Thoracic aorta (tissue), 2 donors: ENCODE measurements at places on chromosomes 6 and 20.

GRCh38 chr20:22732751-22733150 is 148.4 kb upstream of the FOXA2 start:
- no peak for DNase-seq

DNA sequence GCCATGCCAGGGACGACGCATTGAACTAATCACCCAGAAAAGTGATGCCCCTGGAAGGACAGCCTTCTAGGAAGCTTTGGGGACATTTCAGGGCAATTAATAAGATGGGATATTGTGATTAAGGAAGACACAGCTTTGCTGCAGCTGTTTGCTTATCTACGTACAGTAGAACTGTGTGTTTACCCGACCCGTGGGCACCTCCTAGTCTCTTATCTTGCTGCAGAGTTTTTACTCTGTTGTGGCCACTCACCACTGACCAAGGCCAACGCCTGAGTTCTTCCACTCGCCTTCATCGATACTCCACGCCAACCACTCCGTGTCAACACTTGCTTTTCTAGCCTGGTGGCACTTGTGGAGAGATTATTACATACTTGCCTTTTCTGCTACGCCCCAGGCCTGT is 105.9 kb upstream of the MLN start:
- no peak for DNase-seq

DNA sequence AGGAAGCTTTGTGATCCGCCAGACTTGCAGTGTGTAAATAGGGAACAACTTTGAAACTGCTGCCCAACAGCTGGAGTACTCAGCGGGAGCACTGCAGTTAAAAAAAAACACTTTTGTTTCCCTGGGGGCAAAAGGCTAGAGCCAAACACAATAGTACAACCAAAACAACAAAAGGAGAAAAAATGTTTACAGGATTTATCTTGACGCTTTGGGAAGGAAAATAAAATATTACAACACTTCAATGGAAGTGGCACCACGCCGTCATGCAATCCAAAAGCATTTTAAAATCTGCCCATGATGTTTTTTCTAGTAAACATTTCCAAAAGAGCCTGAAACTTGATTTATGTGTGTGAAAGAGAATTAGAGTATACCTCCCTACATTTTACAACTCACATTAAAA is 26.0 kb downstream of the PTPRK start:
- no peak for DNase-seq

DNA sequence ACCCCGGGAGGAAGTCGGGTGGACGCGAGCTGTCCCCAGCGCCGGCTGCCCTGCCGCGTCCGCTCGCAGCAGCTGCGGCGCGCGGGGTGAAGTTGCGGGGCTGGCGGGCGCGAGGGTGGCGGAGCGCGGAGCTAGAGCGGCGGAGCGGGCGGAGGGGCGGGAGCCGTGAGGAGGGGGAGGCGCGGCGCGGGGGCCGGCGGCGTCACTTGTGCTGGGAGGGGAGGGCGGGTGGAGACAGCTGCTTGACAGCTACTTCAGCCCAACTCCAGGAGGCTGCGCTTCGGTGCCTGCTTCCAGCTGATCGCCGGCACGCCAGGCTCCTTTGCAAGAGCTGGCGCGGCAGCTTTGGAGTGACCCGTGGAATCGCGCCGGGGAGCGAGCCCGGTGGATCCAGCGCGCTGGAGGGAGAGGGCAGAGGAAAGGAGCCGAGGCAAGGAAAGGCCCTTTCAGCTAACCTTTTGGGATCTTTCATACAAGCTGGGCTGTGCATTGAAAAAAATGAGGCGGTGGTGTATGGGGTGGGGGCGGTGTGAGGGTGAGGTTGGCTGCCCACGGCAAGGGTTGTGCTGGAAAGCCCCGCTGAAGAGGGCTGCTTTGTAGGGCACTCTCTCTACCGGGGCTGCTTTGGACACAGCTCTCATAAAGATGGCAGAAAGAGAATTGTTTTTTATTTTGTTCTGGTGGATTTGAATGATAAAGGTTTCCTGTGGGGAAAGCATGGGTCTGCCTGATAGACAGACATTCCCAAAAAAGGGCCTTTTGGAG is 24.6 kb downstream of the RIPOR2 start:
- no peak for DNase-seq

- DNase-seq = no peak
These were observed 11.0 kb downstream of the GFRA4 start for GRCh38 chr20:3652221-3652620.

DNA sequence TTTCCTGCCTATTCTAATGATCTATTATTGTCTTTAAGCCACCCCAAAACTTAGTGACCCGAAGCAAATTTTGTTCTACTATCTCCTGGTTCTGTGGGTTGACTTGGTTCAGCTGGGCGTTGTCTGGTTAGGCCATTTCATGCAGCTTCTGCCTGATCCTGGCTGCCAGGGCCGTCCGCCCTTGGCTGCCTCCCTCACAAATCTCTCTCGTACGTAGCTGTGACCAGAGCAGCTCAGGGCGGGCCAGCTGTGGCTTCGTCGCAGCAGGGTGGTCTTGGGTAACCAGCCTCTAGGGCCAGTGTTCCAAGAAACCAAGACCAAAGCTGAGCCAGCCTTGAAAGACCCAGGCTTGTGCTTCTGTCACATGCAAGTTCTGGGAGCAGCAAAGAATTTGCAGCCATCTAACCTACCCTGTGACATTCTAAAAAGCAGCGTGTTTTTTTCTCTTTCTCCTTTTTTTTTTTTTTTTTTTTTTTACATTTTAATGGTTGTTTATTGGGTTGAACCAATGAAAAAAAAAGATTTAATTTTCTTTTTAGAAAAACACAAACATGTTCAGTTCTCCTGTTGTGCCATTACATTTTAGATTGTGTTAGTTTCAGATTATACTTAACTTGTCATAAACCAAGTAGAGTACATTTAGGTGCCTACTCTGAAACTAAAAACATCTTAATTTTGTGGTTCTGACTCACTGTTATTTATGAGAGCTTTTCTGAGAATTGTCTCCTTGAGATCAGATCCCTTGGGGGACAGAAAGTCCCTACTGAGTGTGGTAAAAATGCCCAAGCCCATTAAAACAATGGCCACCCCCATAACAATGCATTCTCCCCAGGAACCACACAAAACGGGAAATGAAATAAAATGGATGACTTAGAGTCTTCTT is 83.9 kb downstream of the ZDHHC14 start:
- DNase-seq = no peak

- DNase-seq = no peak
These were observed 32.6 kb upstream of the PCMTD2 start for GRCh38 chr20:64222851-64223525.

GRCh38 chr6:33710296-33711121 is 991 bp downstream of the UQCC2 start:
- no peak for DNase-seq

GRCh38 chr6:127186889-127187288 is 68.4 kb downstream of the RSPO3 start:
- peak; percentile 3 for DNase-seq
